ENCODE measurements at places on chromosomes 16 and 17. TPM values are rescaled to one million over a fixed set of nuclear protein-coding genes. Genes with fewer than 3 reads are reported as not detected.

DNA sequence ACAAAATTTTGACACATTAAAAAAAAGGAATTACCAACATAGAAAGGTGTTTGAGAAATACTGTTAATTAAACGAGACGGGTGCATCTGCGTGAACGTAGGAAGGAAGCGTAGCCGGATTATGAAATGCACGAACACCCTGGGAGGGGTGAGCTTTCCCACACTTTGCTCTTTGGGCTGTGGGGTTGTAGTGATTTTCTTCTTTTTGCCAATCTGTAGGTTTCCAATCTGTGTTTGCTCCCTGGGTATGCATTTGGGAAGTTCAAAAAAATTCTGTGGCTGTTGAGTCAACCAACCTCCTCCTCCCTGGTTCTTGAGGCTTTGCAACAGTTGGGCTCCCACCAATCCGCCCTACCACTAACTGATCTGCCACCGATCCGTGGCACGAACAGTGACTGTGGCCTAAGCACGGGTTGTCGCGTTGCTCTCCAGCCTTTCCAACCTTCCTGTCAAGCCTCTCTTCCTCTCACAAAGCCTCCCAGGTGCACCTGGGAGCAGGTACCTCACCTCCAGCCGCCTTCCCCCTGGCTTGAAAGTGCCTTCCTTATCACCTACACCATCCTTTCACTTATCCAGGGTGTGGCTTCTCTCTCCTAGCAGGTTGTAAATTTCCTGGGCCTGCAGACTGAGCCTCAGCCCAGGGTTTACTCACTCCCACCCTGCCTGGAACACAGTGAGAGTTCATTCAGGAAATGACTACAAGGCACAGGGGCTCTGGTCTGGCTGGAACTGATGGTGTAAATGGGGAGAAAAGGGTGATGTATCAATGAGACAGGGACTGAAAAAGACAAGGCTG, 16.6 kb downstream of the RTN4RL1 start:
- peaks cover 26% of the 10 kb centered on the region for H3K4me1 ChIP-seq
- H3K27ac ChIP-seq = no peak overlapping the region
- no peaks in the 10 kb centered on the region for H3K36me3 ChIP-seq
- H3K4me3 ChIP-seq = no peak overlapping the region
- no peaks in the 10 kb centered on the region for H3K27me3 ChIP-seq

- no peaks in the 10 kb centered on the region for H3K4me1 ChIP-seq
- H3K36me3 ChIP-seq = no peaks in the 10 kb centered on the region
- no peak overlapping the region for H3K27ac ChIP-seq
- H3K4me3 ChIP-seq = no peak overlapping the region
- H3K27me3 ChIP-seq = no peaks in the 10 kb centered on the region
These were observed 120.6 kb downstream of the TANC2 start for GRCh38 chr17:63086483-63087185.

GRCh38 chr16:17446661-17447060, 24.1 kb downstream of the XYLT1 start:
- no peaks in the 10 kb centered on the region for H3K27me3 ChIP-seq
- no peaks in the 10 kb centered on the region for H3K36me3 ChIP-seq
- DNase-seq = peak; percentile 49
- peak overlapping the region; percentile 74 for H3K27ac ChIP-seq

DNA sequence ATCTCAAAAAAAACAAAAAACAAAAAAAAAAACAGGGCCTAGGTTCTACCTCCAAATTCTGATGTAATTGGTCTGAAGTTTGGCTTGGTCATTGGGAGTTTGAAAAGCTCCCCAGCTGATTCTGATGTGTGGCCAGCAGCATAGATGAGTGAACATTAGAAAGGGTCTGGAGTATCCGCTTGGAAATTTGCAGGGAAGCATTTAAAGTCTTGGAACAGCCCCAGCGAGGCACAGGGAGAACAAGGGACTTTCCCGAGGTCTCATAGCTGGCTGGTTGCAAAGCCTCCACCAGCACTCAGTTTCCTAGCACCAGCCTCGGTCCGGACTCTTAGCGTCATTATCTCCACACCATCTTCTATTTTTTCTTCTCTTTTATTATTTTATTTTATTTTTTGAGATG, 70.8 kb downstream of the RAB11FIP4 start:
- no peak overlapping the region for H3K27ac ChIP-seq
- no peaks in the 10 kb centered on the region for H3K4me1 ChIP-seq
- DNase-seq = no peak

- no peaks in the 10 kb centered on the region for H3K36me3 ChIP-seq
- H3K27ac ChIP-seq = no peak overlapping the region
- no peaks in the 10 kb centered on the region for H3K4me1 ChIP-seq
These were observed 84.7 kb upstream of the CLEC3A start for GRCh38 chr16:77937473-77938149.

Gene USP22
- 96.3 TPM for polyA plus RNA-seq

Gene SULT1A4
- 19.4 TPM for polyA plus RNA-seq

Gene MYH1
- polyA plus RNA-seq = 3.0 TPM
